ENCODE measurements at places on chromosomes 16 and 17.
A peak's percentile ranks its signal among the peaks of the same experiment; 100 is the strongest.

GRCh38 chr16:67150047-67150832 lies 558 bp downstream of the B3GNT9 start:
- DNase-seq: no peak

- no peak for DNase-seq
Measured at GRCh38 chr17:39599665-39600231, 8.0 kb downstream of the NEUROD2 start.

DNA sequence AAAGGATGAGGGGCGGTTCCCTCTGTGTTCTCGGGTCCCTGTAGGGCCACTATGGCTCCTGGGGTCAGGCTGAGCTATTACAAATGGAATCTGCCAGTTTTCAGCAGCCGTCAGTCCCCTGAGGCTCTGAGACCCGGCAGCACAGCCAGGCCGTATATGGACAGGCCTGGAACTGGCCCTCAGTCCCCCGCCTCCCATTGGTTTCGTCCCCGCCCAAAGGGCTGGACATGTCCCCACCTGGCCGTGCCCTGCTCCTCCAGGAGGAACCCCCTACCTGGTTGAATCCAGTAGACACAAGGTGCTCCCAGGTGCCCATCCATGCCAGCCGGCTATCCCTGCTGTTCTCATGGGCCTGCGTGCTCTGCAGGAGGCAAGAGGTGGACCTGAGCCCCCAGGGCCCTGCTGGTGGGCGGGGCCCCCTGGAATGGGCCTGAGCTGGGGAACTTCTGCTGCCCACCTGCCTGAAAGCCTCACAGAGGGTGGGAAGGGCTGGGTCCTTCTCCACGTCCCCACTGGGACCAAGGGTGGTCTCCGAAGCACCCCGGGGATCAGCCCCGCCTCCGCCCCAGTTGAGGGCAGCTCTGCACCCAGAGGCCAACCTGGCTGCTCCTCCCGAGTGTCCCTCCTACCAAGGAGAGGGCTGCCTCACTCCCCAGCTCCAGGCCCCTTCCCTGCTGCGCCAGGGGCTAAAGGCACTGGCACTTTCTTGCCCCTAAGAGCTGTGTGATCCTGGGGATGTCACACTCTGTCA lies 16.8 kb downstream of the VASN start:
- DNase-seq: no peak

DNA sequence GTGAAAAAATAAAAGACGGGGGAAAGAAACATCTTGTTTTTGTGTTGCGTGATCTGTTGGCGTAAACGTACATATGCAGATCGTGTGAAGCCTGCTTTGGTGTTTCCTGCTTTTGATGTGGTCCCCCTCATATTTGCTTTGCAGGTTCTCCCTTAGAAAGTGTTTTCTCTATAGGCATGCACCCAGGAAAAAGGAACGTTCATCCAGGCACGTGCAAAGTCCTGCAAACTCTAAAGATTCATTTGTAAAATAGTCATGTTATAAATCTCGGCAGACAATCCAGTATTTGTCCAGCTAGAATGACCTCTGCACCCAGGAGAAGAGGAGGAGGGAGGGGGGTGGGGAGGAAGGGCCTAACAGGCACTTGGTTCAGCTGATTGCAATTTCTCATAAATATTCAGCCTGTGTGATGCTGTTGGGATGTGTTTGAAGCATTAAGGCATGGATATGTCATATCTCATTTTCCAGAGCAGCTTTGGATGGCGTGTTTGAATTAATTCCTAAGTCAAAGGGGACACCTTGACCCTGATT lies 40.3 kb upstream of the DDX52 start:
- DNase-seq: no peak

GRCh38 chr16:12170103-12171040 lies 193.8 kb downstream of the SNX29 start:
- no peak for DNase-seq

- no peak for DNase-seq
Measured at GRCh38 chr16:1439058-1439698, 5.2 kb downstream of the CCDC154 start.

DNA sequence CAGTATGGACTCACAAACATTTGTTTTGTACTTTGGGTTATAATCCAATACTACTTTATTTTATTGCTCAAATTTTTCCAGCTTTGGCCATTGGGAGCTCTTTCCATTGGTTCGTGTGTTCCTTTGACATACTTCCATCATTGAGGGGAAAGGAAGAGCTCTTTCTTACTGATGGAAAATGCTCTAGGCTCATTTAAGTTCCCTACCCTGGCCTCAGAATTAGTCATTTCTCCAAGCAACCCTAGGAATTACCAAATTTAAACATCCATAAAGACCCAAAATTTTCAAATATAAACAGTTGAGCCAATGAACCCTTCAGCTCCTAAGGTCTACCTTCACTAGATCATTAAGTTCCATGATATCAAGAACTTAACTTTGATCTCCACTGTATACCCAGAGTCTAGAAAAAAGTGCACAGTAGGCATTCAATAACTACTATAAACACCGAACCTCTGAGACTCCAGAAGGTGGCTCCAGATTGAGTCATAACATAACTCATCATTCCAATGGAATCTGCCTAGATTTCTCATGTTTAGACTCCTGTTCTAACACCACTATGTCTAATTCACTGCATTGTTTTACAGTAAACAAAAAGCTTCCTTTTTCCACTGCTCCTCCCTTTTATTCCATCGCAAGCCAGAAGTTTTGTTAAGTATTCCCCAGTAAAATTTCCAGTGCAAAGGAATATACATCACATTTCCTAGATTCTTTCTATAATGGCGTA lies 39.0 kb downstream of the SMURF2 start:
- no peak for DNase-seq

GRCh38 chr16:70714581-70715054 lies 28.8 kb upstream of the MTSS2 start:
- no peak for DNase-seq

DNA sequence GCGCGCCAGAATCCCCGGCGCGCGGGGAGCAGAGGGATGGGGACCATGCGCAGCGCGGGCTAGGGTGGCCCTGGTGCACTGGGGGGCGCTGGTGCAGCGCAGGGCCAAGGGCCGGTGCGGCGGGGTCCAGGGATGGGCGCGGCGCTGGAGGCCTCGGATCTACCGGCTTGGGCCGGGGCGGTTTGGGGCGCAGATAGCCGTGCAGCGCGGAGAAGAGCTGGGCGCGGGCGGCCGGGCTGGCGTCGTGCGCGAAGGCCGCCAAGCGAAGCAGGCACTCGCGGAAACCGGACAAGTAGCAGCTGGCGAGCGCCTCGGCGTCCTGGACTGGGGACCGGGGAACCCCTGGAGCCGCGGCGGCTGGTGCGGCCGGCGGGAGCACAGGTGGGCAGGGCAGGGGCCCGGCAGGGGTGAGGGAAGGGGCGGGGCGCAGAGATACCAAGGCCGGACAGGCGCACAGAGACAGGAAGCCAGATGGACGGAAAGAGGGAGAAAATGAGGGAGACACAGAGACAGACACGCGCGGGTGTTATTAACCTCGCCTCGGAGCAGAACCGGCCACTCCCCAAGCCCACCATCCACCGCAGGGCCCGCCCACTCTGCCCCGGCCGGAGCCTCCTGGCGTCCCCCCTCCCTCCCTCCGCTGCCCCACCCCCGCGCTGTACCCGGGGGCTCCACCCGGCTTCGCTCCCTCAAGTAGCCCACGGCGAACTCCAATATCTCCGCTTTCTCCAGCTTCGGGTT lies 2.1 kb downstream of the HES7 start:
- DNase-seq: no peak

- DNase-seq: peak; percentile 64
Measured at GRCh38 chr16:2486645-2487516, 12.0 kb downstream of the TBC1D24 start.

GRCh38 chr16:56347670-56348069 lies 77.7 kb downstream of the AMFR start:
- no peak for DNase-seq

GRCh38 chr17:47844814-47845715 lies 4.0 kb upstream of the SCRN2 start:
- DNase-seq: no peak

DNA sequence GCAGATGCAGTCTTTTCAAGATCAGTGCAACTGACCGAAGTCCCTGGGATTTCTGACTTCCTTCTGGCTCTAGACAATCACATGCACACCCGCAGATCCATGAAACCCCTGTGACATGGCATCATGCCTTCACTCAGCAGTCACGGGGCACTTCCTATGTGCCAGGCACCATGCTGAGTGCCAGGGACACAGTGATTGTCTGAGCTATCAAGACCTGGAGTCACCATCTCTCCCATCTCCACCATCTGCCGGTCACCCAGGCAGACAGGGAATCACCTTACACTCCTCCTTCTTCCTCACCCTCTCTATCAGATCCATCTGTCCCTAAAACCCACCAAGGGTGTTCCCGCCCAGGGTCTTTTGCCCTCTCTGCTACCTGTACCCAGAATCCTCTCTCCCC lies 5.3 kb downstream of the BEAN1 start:
- DNase-seq: no peak

DNA sequence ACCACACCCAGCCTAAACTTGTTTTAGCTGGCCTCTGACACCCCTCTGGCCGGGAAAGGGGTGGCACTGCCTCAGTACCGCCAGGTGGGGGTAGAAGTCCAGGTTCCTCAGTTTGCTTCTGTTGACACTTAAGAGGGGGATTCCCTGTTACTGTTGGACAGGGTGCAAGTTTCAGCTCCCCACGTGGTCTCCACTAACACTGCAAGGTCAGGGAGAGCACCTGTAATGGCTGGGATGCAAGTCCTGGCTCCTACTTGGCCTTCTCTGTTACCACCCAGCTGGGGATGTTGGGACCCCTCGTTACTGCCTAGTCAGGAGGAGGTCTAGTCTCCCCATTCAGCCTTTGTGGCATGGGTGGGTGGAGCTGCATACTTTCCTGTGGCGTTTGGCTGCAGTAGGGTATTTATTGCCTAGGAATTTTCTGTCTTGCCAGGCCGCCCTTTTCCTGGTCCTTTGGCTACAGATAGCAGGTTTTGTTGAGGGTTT lies 10.6 kb upstream of the MFAP4 start:
- DNase-seq: no peak

DNA sequence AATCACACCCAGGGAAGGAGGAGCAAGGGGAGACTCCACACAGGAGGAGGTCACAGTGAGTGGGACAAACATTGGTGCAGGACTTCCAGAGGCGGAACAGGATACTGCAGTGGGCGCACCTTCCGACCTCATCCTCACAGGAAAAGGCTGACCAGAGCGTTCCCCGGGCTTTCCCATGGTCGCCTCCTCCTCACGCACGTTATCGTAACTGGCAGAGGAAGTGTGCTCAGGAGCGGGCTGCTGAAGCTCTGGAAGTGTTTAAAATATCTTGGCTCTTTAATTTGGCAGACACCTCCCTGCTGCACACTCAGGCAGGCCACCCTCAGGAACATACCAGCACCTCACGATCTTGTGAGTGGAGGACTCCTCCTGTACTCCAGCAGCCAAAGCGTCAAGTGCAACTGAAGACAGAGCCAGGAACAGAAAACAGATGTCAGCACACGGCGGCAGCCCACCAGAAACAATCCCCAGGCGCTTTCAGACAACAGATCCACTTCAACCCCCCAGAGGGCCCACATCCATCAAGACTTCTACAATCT lies 17.5 kb downstream of the FANCA start:
- DNase-seq: no peak

DNA sequence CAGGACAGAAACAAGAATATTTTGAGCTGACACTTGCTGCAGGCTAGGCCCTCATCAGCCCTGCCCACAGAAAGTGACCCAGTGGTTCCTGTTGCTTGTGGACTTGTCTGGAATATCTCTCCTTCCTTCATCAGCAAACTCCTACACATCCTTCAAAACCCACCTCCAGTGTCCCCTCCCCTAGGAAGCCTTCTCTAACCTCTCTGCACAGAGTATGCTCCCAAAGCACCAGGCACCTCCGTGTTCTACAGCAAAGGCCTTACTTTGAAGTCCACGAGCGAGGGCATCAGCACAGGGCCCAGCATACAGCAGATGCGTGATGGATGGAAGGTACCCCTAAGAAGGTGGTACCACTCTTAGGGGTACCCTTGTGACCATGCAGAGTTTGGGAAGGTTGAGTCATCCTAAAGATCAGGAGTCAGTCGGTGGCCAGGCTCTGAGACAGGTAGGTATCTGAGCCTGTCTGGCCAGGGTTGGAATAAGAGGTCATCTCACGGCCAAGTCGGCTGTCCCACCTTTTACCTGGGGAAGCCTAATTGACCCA lies 2.0 kb downstream of the CCDC102A start:
- no peak for DNase-seq

- peak; percentile 17 for DNase-seq
Measured at GRCh38 chr17:74859459-74860228, at the start of gene GRIN2C. Gene GRIN2C, minus strand, starts transcription at chr17:74859885. Its CDS starts 4,793 bp downstream, at chr17:74855092.

- DNase-seq: no peak
Measured at GRCh38 chr17:19470530-19471261, 59.7 kb downstream of the RNF112 start.

DNA sequence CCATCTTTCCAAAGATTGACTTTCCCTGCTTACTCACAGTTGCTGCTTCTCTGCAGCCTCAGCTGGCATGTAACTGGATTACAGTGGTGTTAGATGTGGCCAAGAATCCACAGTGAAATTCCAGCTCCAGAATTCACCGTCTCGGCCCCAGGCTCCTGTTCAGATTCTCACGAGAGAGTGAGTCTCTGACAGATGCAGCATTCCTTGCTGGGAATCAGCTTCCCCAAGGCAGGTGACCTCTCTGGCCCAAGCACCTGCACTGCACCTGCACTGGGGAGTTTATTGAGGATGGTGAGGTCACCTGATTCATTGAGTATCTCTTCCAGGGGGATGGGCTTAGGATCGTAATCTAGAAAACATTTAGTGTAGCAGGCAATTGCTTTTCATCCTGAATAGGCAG lies 600.5 kb upstream of the RBFOX1 start:
- no peak for DNase-seq

DNA sequence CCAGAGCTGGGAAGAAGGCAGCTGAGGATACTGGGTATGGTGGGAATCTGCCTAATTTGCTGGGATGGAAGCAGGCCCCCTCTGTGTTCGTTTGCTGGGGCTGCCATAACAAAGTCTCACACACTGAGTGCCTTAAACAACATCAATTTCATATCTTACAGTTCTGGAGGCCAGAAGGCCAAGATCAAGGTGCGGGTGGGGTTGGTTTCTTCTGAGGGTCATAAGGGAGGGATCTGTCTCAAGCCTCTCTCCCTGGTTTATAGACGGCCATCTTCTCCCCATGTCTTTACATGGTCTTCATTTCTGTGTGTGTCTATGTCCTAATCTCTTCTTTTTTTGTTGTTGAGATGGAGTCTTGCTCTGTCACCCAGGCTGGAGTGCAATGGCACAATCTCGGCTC lies 35.8 kb downstream of the GDE1 start:
- DNase-seq: no peak

- DNase-seq: peak; percentile 29
Measured at GRCh38 chr17:43832976-43833829, at the start of gene MPP3. Gene MPP3, minus strand, starts transcription at chr17:43833146. Its CDS starts 1,240 bp downstream, at chr17:43831906.

Data from stimulated activated CD4-positive, alpha-beta T cell treated with anti-CD3 and anti-CD28 coated beads, Interleukin-1b, Interleukin-23, amount 100 ng/mL, for 1 hour (primary cell).